ENCODE measurements at places on chromosomes 3 and 15.

DNA sequence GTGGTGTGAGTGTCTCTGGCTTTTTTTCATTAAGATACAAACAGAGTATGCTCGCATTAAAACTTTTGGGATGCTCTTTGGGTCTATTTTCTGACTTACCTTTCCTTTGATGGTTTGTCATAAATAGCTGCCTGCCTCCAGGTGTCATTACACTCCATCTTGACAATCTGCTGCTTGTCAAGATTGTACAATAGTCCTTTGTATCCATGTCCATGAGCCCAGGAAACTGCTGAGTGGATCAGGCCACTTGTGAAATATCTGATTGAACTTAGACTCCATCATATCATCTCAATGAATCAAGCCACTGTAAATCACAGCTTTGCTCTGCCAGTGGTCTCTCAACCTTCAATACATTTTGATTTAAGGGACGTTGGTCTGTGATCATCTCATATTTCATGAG lies 135.2 kb downstream of the ECT2 start:
- no peak for DNase-seq

- DNase-seq = no peak
Observed at GRCh38 chr3:14152233-14152962, 26.0 kb downstream of the XPC start.

GRCh38 chr3:111851511-111851954 lies 7.5 kb upstream of the PHLDB2 start:
- no peak for DNase-seq

GRCh38 chr3:183815951-183816475 lies 9.4 kb downstream of the MAP6D1 start:
- no peak for DNase-seq

GRCh38 chr3:130543322-130543721 lies 26.3 kb downstream of the COL6A6 start:
- no peak for DNase-seq

GRCh38 chr3:182212479-182213076 lies 500.9 kb downstream of the SOX2 start:
- no peak for DNase-seq

GRCh38 chr3:182794455-182795388 lies 1.4 kb downstream of the ATP11B start:
- no peak for DNase-seq

DNA sequence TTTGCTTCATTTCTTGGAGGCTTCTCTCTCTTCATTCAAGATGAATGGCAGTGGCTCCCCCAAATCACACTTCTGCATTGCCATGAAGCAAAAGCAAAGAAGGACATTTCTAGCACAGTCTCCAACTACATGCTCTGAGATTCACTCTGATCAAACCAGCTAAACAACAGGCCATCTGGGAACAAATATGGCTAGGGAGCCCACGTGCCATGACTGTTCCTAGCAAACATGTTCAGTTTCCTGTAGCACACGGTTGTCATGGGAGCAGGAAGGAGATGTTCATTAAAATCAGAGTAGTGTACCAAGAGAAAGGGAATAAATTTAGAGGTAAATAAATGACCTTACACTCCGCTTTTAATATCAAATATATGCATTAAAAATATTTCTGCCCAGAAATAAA lies 327.3 kb downstream of the GBE1 start:
- DNase-seq = no peak

DNA sequence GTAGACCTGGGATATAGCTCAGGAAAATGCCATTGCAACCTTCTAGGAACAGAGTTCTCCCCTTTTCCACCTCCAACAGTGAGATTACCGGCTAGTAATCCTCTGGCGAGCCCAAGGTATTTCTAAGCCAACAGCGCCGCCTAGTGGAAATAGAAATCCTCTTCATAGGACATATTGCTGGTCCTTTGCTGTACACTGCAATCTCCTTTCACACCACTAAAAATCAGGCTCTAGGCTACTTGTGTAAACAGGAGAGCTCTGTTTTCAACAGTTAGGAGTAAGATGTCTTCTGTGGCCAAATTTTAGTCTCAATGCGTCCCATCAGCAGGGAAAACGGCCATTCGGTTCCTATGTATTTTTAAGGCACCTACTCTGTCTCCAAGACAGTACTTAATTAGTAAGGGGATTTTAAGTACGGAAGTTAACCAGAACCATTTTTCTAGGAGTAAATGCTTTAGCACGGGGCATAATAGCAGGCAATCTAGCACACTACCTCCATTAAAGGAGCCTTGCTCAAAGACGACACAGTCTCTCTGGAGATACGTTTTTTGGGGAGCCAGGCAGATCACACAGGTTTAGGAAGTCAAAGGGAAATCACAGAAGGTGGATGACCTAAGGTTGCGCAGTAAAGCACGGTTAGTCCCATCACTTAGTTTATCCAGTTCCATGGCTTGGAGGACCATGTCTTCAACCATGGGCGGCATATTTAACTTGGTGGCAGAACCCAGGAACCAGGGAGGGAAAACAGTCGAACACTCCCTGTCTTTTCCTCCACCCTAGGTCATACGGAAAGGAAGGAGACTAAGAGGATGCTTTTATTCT lies 43.8 kb downstream of the NCEH1 start:
- DNase-seq = peak; percentile 60

- no peak for DNase-seq
Observed at GRCh38 chr3:35966629-35967464, 327.5 kb downstream of the ARPP21 start.

DNA sequence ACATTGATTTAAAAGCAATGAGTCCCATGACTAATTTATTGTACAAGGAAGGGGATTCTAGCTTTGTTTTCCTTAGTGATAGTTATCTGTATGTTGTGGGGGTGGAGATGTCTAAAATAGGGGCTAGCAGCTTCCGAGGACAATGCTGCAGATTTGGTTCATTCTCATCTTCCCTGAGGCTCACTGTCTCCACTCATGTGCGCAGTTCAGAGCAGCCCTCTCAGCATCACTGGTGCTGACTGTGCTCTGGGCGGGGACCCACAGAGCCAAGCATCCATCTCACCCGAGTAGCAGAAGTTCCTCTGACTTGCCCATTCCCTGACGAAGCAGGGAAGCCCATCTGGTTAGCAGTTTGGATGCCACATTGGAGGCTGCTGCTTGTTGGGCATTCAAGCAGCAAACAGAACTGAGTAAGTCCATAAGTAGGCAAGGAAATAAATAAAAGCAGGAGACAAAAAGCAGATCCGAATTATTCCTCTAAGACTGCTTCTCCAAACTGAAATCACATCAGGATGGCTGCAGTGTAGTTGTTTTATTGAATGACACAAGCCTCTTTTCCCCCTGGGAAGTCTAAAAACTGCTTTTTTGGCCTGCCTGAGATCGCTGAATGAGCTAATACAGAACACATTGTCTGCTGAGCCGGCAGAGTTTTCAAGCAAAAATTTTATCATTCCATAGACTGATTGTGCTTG lies 27.5 kb downstream of the RARB start:
- DNase-seq = no peak

GRCh38 chr15:43143203-43143941 lies 10.0 kb downstream of the TMEM62 start:
- no peak for DNase-seq

DNA sequence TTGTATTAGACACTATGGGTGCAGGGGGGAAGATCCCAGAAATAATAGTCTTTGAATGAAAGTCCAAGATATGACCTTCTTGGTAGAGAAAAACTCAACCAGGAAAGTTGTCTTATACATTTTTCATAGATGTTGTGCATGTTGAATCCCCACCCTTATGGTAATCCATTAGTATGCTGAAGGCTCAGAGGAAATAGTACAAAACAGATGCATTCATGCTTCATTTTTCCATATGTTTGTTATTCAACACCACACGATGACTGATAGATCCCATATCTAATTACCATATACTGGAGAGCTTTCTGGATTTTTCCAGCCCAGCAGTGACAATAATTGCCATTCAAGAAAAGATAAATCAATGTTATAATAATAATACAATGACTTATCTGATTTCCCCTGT lies 487.4 kb downstream of the FGF12 start:
- no peak for DNase-seq

DNA sequence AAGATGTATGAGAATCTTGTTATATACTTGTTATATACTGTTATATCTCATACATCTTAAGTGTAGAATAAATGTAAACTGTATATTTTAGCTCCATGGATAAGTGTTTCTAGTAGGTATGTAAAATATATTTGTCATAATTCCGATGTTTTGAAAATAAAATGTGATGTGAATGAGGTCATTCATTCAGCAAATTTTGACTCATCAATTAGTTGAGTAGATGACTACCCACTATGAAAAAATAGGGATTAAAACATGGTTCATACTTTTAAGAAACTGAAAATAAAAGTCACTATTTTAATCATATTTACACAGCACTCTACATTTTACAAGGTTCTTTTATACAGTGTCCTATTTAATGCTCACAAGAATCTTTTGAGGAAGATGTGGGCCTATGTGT lies 28.4 kb upstream of the CNTN3 start:
- no peak for DNase-seq

Data from activated CD8-positive, alpha-beta memory T cell treated with anti-CD3 and anti-CD28 coated beads for 1 hour (primary cell).